ENCODE measurements at places on chromosomes 12 and 14.

- no peak for DNase-seq
These were observed 14.7 kb upstream of the KDM2B start for GRCh38 chr12:121595520-121595919.

- DNase-seq, result no peak
These were observed 5.9 kb downstream of the MMP17 start for GRCh38 chr12:131833896-131834641.

- DNase-seq, result no peak
These were observed 8.2 kb downstream of the BRI3BP start for GRCh38 chr12:125001636-125002035.

DNA sequence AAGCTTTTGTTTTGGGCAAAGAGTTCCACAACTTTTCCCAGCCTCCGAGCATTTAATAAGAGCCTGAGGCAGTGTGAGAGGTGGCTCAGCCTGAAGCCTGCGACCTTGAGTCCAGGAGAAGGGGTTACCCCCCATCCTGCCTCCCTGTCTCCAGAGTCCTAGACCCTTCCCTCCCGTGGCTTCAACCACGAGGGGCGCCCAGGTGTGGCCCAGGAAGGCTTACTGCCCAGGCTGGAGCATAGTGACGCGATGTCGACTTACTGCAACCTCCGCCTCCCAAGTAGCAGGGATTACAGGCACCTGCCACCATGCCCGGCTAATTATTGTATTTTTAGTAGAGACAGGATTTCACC lies 641 bp downstream of the LRRC43 start:
- no peak for DNase-seq

GRCh38 chr12:127888943-127889719 lies 377.8 kb upstream of the TMEM132C start:
- no peak for DNase-seq

- DNase-seq, result no peak
These were observed 86.4 kb downstream of the ACACB start for GRCh38 chr12:109202770-109203169.

- DNase-seq, result no peak
These were observed 67.5 kb upstream of the BTG1 start for GRCh38 chr12:92213166-92213565.

GRCh38 chr12:113867258-113867657 lies 98.9 kb downstream of the RBM19 start:
- no peak for DNase-seq

GRCh38 chr14:54735424-54735823 lies 167.2 kb downstream of the GCH1 start:
- no peak for DNase-seq

GRCh38 chr12:33587784-33588712 lies 148.4 kb upstream of the SYT10 start:
- no peak for DNase-seq

- no peak for DNase-seq
These were observed 144.0 kb upstream of the TMPO start for GRCh38 chr12:98371419-98371818.

- DNase-seq, result no peak
These were observed 250.4 kb downstream of the SOX5 start for GRCh38 chr12:23699031-23699430.

GRCh38 chr14:95667249-95667693 lies 19.0 kb upstream of the TCL1B start:
- DNase-seq, result no peak

GRCh38 chr12:114396869-114397719 lies 8.8 kb downstream of the TBX5 start:
- no peak for DNase-seq

DNA sequence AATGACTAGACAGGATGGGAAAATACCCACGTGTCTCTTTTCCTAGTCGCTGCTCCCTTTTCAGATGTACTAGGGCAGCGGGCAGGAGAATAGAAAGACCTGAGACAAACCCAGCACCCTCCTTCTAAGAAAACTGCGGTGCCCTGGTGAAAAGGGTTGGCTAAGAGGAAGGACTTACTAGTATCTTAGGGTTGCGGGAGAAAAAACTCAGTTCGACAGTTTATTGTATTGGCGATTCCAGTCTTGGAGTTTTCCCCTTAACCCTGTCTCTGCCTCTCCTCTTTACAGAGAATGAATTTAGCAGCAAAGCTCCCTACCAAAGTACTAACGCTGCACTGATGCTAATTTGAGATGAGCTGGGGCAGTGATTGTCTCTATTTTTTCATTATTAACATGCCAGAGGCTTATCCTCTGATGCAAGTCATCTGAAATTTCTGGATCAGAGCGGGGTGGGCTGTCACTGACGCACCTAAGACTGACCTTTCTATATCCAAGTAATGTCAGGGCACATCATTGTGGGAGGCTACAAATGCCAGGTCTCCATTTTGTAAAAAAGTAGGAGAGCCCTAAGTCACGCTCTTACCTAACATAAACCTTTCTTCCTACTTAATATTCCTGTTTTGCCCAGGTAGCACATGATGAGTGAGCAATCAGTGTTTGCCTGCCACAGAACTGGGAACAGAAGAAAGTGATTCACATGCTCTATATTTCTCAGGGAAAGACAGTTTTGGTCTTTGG lies 916 bp upstream of the PAWR start:
- no peak for DNase-seq

All from stimulated activated CD8-positive, alpha-beta memory T cell treated with anti-CD3 and anti-CD28 coated beads, Interleukin-7, amount 100 ng/mL, for 1 hour (primary cell).